ENCODE measurements at places on chromosomes 6 and 20.

DNA sequence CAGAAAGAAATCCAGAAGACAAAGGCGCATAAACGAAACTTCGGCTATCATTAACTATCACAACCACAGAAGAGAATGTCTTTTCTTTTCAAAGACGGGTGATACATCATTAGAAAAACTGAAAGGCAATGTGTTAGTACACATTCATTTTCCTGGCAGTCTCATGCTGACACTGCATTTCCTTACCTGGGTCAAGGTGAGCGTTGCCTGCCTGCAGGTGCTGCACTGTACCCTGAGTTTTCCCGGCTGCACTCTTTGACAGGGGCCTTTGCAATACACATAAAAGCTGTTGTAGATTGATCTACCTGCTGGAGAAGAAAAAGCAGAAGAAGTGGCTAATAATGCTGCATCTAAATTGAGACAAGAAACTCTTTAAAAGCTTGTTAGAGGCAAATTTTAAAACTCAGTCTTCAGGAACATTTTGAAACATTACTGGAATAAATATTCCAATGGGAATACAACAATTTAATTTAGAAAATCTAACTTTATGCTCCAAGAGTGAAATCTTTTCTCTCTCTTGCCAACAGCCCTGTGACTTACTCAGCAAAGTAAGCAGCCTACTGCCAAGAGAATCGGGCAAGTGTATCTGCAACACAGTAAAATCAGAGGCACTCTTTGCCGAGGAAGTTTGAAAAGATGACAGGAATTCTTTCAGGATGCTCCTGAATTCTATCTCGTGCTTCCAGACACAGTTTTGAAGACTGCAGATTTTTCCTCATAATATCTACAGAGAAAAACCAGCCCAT is 526.4 kb downstream of the PRKN start:
- DNase-seq, result no peak

- no peak for DNase-seq
Measured at GRCh38 chr6:28985462-28986164, 19.5 kb downstream of the ZNF311 start.

DNA sequence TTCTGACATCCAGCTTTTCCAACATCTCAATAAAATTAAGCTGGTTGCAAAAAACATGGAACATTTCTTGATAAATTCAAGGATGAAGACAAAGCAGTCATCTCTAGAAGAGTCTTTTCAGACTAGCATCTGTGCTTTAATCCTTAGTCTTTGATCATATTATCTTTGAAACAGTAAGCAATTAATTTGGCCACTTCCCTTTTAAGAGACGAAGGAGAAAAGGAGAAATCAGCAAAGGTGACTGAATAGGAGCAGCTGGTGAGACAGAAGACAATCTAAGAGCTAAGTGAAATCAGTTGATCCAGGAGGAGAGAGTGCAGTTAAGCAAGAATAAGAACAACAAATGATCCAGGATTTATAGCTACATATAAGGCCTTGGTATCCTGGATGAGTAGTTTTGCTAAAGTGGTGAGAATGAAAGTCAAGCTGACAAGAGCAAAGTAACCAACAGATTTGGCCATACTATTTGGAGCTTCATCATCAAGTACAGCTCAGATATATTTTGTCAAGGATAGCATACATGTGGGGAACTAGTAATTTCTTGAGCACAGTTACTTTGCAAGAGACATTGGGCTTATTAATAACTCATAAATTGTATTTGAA is 215.5 kb downstream of the ADGB start:
- no peak for DNase-seq

DNA sequence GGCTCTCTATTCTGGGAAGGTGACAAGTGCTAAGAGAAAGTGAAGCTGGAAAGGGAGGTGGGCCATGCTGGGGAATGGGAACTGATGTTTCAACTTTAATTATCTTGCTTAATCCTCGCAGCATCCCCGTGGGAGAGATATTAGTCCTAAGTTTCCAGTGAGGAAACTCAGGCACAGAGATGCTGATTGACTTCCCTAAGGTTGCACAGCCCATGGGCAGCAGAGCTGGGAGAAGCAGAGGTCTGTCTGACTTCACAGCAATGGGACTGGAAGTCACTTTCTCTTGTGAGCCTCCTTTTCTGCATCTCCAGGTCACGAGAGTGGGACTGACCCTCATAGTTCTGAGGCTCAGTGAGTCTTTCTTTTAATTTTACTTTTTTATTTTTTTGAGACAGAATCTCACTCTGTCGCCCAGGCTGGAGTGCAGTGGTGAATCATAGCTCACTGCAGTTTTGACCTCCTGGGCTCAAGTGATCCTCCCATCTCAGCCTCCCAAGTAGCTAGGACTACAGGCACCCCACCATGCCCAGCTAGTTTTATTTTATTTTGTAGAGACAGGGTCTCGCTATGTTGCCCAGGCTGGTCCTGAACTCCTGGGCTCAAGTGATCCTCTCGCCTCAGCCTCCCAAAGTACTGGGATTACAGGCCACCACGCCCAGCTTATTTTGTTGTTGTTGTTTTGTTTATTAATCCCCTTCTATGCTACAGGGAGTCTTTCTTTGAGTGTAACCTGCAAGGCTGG is 2.6 kb downstream of the RAB44 start:
- no peak for DNase-seq

- no peak for DNase-seq
Measured at GRCh38 chr6:112574190-112574589, 227.1 kb downstream of the RFPL4B start.

DNA sequence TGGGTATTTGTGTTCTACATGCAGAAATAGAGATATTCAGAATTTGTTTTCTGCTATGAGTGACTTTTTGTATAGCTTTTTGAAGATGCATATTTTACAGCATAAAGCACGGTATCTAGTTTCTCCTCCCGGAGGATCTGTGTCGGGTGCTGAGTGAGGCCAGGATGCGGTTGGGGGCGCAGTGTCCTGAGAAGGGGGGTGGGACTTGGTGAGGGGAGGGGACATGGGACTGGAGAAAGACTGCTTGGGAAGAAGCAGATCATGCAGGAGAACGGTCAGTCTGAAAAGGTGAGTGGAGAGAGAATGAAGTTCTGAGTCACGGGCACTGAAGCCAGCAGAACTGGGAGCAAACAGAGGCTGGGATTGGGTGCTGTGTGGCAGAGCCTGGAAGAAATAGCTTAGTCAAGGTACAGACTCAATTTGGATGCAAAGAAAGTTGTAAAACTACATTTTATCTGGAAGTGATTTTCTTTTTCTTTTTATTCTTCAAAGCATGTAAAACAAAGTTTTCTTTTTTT is 44.0 kb downstream of the STX11 start:
- DNase-seq, result no peak

GRCh38 chr6:2354138-2354491 is 108.7 kb upstream of the GMDS start:
- no peak for DNase-seq

GRCh38 chr20:43186312-43186711 is 3.4 kb downstream of the PTPRT start:
- DNase-seq, result no peak

- no peak for DNase-seq
Measured at GRCh38 chr6:93792746-93793145, 373.4 kb upstream of the EPHA7 start.

DNA sequence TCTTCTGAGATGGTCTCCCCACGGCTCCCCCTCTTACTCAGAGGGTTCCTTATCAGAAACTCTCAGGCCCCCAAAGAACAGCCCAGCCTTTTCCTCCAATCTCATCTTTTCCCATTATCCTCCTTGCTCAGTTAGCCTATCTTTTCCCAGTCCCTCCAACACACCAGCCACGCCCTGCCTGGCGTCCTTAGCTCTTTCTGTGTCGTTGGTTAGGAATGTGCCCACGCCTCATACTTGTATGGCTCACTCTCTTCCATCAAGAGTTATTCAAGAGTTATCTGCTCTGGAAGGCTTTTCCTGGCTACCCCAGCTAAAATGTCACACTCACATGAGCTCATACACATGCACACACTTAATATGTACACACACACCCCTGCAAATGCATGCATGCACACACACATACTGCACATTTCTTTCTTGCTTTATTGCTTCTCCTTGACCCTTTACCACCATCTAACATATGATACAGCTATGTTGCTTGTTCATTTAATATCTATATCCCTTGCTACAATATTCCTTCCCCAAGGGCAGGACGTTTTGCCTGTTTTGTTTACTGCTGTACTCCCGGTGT is 37.6 kb downstream of the SLC2A10 start:
- no peak for DNase-seq

DNA sequence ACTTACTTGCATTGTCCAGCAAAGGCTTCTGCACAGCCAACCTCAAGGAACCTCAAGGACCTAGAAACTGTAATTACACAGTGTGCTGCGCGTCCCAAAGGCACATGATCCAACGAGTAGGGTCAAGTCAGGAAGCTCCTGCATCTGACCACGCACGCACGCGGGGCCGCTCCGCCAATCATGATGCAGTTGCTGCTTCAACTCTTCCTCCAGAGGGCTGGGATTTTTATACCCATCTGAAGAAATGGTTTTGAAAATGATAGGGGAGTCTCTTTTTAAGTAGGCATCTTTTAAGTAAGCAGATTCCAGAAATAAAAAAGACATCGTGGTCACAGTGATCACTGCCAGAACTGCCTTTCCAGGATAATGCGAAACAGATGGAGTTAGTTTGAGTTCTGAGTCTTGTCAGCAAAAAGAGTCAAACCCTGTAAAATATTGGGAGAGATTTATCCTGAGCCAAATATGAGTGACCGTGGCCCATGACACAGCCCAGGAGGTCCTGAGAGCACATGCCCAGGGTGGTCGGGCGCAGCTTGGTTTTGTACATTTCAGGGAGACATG is 34.0 kb downstream of the KIF25 start:
- DNase-seq, result no peak

DNA sequence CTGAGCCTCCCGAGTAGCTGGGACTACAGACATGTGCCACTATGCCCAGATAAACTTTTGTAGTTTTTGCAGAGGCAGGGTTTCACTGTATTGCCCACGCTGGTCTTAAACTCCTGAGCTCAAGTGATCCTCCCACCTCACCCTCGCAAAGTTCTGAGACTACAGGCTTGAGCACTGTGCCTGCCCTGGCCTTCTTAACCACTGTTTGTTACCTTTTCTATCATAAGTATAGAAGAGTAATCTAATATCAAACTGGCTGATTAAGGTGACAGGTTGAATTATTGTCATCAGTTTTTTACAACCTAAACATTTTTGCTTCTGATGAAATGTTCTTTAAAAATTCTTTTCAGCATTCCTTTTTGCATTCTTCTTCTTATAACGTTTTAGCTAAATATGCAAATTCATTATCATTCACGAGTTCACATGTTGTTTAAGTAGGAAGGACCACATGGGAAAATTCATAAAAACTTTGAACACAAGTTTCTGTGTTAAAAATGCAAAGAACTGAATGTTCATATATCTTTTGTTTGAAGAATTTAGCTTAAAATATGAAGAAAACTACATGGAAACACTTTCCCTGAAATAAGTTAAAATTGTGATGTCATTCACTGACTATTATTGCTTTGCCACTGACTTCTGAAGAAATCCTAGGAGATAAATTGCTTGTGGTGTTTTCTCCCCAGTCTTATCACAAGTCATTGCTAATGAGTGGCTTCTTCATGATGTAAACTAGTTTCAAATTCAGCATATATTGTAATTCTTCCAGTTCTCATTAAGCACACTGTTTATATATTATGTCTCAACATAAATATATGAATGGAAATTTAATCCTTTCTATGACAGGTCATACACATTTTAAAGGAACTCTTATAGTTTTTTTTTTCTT is 106.7 kb downstream of the ADGRB3 start:
- DNase-seq, result no peak

DNA sequence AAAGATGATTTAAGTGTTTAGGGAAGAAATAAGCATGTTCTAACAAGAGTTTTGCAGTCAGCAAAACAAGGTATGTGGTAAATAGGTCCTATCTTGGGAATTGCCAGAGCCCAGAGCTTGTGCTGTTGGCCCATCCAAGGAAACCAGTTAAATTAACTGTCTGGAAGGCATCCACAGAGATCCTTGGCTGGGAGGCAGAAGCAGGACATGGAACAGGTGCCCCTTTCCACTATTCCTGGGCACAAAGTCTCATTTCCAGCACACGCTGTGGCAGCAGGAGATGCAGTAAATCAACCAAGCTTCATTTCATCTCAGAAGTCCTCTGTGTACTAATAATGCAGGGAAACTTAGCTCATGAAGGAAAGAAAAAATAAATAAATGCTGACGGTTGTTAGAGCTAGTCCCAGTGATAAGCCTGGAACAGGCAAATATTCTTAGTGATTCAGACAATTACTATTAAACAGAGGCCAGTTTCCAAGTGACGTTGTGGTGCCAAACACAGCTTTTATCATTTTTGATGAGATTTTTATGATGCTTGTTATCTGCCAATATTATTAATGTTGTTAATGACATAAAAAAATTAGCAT is 39.8 kb upstream of the SNAP25 start:
- no peak for DNase-seq

DNA sequence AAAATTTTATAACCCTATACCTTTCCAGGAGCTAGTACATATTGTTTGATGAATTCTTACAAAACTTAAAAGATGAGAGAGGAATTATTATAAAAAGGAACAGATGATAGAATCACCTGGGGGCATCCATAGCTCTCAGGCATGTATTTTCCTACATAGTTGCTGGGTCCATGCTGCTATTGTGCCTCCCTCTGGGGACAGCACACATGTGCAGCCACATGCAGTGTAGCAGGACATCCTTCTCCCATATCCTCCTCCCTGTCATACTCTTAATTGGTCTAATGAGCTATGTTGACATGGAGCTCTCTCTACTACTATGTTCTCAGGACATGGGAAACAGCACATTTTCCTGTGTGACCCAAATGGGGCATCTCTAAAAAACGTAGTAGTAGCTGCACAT is 898.2 kb upstream of the MAP3K7 start:
- DNase-seq, result no peak

DNA sequence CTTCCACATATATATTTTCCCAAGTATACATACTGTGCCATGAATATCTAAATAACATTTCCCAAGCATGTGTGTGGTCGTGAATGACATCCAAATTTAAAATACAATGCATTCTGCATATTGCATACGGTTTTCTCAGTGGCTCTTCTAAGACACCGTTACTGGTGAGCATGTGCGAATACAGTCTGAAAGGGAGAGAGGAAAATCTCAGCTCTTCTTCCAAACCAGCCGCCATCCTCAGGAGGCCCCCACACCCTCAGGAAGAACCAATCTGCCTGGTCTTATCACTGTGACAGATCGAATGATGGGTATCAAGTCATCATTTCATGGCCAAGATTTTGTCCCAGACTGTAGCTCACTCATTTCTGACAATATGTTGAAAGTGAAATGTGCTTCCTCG is 50.7 kb downstream of the ADAT2 start:
- no peak for DNase-seq

DNA sequence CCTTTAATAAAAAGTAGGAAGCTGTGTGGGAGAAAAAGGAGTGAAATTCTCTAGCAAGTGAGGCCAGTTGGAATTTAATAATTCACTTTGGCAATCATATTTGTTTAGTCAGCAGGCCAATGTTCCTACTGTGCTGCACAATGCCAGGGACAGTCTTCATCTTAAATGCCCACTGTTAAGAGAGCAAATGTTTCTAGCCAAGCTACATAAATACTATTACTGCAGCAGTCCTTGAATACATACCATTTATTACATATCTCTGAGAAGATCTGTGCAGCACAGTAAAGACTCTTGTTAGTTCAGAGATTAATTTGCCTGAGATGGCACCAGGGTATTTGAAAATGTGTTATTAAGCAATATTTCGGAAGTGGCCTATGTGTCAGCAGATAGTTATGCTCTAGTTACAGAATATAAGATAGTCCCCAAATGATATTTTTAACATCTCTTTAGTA is 105.4 kb downstream of the OGFRL1 start:
- no peak for DNase-seq

Measured in CD4-positive, alpha-beta T cell treated with Interleukin-4 for 4 hours (primary cell).